ENCODE measurements at places on chromosomes 12 and 14. TPM values are rescaled to one million over a fixed set of nuclear protein-coding genes. Genes with fewer than 3 reads are reported as not detected.

WDHD1 gene
- total RNA-seq = 3.4 TPM

GRCh38 chr14:30842431-30842830, 31.9 kb upstream of the COCH start:
- DNase-seq = no peak

DNA sequence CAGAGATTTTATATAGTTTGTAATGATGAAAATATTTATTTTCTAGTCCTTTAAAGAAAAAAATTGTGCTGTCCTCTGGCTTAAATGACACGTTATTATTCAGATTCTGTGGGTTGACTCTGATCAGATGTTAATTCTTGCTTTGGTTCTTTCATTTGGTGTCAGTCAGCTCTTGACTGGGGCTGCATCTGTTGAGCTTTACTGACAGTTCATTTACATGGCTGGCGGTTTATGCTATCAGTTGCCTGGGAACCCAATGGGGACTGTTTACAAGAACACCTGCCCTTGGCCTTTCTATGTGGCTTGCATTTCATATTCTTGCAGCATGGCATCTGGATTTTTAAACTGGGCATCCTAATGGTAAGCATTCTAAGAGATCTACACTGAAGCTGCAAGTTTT, 667.1 kb upstream of the FBXO33 start:
- no peak for DNase-seq

- no peak for DNase-seq
Observed at GRCh38 chr14:65465584-65465983, 53.1 kb downstream of the FUT8 start.

DNA sequence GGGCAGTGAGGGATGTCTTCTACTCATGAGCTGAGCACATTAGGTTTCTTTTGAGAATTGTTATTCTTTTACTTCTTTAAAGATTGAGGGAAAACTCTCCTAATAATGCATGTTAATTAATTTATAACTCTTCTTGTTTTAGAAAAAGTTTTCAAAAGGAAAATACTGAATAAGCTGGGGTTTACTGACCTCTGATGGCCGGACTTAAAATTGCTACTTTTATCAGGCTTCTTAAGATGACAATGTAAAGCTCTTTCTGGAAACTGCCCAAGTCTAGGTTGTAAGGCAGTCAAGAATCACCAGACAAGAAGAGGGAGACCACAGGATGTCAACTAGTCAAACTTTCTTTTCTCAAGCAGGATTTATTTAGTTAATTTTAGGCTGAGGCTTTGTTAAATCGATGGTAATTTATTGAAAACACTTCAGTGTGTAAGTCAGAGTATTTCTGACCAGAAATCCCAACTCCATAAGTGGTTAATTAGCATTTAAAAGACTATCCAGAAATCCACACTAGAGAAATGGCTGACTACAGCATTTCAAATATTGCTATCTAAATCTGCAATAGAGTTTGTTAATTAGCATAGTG, 82.1 kb downstream of the AVPR1A start:
- DNase-seq = peak; percentile 42

GUCY2C gene
- 94.8 TPM for total RNA-seq

Measured in mucosa of descending colon (tissue), 3 donors.